Cortex of kidney (tissue), 1 donor: ENCODE measurements at places on chromosomes 11 and 22.

GRCh38 chr11:57649826-57650738, at the start of gene YPEL4:
Gene YPEL4 (minus strand): TSS chr11:57649912. CDS start chr11:57647107, 2,805 bp downstream.
- no peak for DNase-seq

GRCh38 chr11:61923166-61924063, 6.0 kb upstream of the RAB3IL1 start:
- no peak for DNase-seq

GRCh38 chr11:38718659-38719058, 2120.6 kb upstream of the RAG2 start:
- DNase-seq: no peak

DNA sequence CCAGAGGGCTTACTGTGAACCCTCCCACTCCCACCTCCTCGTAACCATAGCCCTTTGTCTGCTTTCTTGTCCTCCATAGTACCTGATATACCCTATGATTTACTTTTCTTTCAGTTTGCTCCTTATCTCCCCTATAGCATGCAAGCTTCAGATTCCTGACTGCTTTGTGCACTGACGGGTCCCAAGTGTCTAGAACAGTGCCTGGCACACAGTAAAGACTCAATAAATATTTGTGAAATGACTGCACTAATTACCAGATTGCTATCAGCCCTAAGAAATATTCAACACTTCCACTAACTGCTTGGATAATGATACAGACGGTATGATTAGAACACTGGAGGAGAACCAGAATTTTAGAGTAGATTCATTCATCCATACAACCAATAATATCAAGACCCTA, 33.0 kb downstream of the ISX start:
- no peak for DNase-seq
